ENCODE measurements at places on chromosomes 13 and 19.

GRCh38 chr19:10363789-10364281, 16.5 kb downstream of the TYK2 start:
- no peak for DNase-seq

DNA sequence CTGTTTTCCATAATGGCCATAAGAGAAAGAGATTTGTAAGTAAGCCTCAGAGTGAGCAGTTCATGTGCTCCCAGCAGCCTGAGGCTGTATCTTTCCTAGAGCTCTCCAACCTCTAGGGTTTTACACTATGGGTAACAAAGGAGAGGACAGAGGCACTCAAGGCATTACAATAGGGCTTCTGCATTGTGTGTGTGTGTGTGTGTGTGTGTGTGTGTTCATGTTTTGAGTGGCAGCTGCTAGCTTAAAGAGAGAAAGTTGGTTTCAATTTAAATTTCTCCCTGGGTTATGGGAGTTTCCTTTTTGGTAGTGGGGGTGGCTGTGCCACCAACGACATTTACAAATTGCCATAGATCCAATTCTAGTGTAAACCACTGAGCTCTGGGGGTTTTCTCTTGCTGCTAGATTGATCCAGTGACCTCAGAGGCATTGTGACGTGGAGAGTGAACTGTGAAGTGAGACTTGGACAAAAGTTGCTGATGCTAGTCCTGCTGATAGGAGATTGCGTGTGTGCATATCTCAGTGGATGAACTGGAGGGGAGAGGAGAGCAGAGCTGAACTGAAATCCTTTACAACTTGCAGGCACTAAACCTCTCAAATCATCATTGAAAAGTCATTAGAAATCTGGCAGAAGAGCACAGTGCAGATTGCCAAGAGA, 67.2 kb upstream of the OLFM4 start:
- DNase-seq: no peak

DNA sequence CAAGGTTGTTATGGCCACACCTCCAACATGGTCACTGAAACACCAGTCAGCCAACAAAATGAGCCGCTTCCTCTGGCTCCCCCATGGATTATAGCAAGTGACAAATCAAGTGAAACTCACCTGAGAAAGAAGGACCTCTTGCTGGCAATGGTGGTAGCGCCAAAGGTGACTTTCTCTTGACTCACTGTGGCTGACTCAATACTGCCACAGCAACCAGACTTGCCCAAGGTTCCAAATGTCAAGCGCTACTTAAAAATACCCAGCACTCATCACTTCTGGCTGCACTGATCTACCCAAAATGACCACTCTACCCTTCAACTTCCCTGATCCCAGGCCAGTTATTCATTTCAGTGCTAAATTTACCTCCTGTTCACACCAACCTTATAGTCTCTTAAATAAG, 495.5 kb downstream of the FOXO1 start:
- DNase-seq: no peak

DNA sequence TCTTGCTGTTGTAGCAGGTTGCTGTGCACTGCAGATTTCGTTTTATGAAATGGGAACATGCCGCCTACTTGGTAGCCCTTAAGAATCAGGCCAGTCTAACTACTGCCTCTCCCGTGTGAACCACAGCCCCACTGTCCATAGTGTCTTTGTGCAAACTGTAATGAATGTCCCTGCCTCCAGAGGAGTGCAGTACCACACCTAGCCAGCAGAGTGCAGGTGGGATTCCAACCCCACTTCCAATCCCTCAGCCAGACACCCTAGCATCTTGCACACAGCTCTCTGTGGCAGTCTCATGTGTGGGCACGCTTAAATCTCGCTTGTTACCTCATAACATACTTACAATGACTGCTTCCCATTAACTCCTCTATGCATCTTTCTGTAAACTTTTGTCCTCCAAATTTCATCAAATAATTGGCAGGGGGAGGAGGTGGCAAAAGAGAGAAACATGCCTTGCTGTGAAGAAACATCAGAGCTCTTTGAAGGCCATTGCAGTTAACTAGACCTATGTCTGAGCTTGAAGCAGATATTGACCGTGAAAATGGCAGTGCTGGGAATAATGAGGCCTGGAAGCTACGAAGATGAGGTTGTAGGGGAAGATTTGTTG, 47.2 kb downstream of the ZAR1L start:
- no peak for DNase-seq

- DNase-seq: peak; percentile 73
Measured at GRCh38 chr13:36038785-36039555, 92.2 kb downstream of the DCLK1 start.

- peak; percentile 14 for DNase-seq
Measured at GRCh38 chr13:113769881-113770280, 10.9 kb downstream of the TMEM255B start.

GRCh38 chr13:43303033-43303729, 279.8 kb downstream of the DNAJC15 start:
- peak; percentile 37 for DNase-seq

- no peak for DNase-seq
Measured at GRCh38 chr19:41870401-41870873, 6.6 kb upstream of the CD79A start.

- no peak for DNase-seq
Measured at GRCh38 chr19:8224394-8225145, 15.4 kb downstream of the CERS4 start.

DNA sequence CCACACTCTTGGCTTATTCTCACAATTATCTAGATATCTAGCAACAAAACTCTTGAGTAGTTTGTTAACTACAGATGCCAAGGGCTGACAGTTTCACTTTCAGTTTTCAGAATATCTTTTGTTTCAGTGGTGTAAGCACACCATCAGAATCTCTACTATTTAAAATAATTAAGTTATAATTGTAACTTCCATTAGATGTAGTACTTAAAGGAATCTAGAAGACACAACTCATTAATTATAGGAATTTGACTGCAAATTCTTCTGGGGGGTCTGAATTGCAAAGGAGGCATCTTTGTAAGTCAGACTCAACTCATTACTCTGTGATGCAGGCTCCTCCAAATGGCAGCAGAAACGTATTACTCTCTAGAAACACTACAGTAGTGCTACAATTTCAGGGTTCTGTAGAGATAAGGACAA, 44.9 kb upstream of the USPL1 start:
- peak; percentile 45 for DNase-seq

Data from foreskin melanocyte (primary cell).